ENCODE measurements at places on chromosomes 2 and 18.

- peak; percentile 0 for DNase-seq
Observed at GRCh38 chr2:116545286-116546068, 1269.0 kb upstream of the DDX18 start.

DNA sequence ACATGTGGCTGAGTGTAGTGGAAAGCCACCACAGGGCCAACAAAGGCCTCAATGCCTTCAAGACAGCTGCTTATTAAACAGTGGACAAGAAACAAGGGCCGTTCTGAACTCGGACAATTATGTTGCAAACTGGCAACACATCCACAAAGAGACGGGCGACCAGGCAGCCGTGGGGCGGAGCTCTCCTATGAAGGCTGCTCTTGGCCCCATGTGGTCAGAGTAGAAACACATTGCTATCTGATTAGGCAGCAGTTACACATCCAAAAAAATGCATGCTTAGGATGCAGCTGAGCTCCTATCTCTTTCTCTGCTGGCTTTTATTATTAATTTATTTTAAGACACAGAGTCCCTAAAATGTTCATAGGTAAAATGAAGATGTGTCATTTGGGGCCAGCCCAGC lies 163.4 kb downstream of the TMEM163 start:
- no peak for DNase-seq

GRCh38 chr18:55375930-55376329 lies 212.1 kb downstream of the TCF4 start:
- no peak for DNase-seq

- peak; percentile 55 for DNase-seq
Observed at GRCh38 chr2:190343536-190344275, at the start of gene INPP1. Gene INPP1, plus strand, starts transcription at chr2:190343589. Its CDS starts 16,514 bp downstream, at chr2:190360103.

DNA sequence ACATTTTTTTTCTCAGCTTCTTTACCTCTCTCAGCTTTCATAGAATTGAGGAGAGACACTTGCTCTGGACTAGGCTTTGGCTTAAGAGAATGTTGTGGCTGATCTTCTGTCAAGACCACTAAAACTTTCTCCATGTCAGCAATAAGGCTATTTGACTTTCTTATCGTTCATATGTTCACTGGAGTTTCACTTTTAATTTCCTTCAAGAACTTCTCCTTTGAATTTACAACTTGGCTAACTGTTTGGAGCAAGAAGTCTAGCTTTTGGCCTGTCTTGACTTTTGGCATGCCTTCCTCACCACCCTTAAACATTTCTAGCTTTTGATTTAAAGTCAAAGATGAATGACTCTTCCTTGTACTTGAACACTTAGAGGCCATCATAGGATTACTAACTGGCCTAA lies 104.4 kb upstream of the SLC39A10 start:
- no peak for DNase-seq

GRCh38 chr2:30927465-30928075 lies 120.3 kb upstream of the CAPN13 start:
- no peak for DNase-seq

- DNase-seq = no peak
Observed at GRCh38 chr2:237720957-237721356, 77.6 kb upstream of the RBM44 start.

- no peak for DNase-seq
Observed at GRCh38 chr2:233473878-233474277, 92.7 kb downstream of the USP40 start.

DNA sequence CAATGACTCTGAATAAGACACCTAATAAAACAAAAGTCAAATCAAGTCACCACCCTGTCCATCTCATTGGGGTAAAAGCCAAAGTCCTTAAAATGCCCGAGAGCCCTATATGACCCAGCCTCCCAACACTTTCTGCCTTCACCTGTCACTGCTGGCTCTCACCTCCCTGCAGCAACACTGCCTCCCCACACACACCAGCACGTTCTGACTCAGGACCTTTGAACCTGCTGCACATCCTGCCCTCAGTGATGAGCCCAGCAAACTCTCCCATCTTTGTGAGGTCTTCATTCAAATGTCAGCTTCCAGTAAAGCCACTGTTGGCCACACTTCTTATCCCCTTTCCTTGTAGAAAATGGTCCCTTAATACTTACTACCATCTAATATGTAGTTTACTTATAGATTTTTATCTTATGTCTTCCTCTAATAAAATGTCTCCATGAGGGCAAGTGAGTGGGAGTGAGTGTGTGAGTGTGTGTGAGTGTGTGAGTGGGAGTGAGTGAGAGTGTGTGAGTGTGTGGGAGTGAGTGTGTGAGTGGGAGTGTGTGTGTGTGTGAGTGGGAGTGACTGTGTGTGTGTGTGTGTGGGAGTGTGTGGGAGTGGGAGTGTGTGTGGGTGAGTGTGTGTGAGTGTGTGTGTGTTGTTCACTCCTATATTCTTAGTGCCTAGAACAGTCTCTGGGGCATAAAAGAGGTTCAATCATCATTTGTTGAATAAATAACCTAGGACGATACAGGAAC lies 504.7 kb downstream of the EIPR1 start:
- DNase-seq = no peak

GRCh38 chr2:143442193-143442592 lies 313.0 kb downstream of the ARHGAP15 start:
- DNase-seq = no peak

DNA sequence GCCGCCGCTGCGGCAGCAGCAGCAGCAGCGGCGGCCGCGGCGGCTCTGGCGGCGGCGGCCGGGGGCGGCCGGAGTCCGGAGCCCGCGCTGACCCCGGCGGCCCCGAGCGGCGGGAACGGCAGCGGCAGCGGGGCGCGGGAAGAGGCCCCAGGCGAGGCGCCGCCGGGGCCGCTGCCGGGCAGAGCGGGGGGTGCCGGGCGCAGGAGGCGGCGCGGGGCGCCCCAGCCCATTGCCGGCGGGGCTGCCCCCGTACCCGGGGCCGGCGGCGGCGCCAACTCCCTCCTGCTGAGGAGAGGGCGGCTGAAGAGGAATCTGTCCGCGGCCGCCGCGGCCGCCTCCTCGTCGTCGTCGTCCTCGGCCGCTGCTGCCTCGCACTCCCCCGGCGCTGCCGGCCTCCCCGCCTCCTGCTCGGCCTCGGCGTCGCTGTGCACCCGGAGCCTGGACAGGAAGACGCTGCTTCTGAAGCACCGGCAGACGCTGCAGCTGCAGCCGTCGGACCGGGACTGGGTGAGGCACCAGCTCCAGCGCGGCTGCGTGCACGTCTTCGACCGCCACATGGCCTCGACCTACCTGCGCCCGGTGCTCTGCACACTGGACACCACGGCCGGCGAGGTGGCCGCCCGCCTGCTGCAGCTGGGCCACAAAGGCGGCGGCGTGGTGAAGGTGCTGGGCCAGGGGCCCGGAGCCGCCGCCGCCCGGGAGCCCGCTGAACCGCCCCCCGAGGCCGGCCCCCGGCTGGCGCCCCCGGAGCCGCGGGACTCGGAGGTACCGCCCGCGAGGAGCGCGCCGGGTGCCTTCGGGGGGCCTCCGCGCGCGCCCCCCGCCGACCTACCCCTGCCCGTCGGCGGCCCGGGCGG lies 646 bp downstream of the PHLPP1 start:
- DNase-seq = peak; percentile 31

DNA sequence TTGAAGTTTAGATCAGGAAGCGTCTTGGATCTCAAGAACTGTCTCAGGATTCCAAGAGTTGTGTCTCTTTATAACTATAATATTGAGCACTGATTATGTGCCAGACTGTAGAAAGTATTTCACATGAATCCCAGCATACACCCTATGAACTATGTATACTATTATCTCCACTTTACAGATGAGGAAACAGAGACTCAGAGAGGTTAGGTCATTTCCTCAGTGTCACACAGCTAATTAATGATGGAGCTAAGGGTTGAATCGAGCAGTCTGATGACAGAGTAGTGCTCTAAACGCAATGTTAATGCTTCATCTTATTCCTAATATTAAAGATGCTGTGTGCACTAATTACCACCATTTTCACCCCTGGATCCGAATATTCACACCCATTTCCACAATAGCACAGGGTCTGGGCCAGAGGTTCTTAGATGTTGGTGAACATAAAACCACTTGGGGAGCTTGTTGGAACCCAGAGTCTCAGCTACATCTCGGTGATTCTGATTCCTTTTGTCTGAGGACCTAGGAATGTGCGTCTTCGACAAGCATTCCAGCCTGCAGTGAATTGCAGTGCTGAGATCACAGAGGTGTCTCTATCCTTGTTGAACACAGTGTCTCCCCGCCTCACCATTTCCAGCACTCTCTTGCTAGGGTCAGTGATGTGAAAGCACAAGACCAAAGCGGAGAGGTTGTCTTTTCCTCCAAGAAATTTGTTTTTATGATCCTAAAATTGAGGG lies 213.8 kb downstream of the SP3 start:
- DNase-seq = no peak

DNA sequence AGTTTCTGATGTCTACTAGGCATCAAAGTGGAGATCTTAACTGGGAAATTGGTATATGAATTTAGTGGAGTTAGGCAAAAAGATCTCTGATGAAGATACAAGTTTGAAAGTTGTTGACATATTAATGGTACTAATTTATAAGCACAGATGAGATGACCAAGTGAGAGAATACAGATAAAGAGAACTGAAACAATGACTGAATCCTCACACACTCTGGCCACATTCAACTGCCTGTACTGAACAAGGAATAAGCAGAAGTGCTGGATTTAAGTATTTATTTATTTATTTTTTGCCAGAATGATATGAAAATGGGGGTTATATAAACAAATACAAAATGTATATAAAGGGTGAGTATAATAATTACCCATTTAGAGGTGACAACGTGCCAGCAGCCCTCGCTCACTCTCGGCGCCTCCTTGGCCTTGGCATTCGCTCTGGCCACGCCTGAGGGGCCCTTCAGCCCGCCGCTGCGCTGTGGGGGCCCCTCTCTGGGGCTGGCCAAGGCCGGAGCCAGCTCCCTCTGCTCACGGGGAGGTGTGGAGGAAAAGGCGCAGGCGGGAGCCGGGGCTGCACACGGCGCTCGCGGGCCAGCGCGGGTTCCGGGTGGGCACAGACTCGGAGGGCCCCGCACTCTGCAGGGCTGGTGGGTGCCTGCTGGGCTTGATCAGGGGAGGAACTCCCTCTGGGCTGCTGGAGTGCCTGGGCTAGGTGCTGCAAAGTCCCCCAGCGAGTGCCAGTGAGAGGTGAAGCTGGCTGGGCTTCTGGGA lies 1363.9 kb upstream of the CRIM1 start:
- DNase-seq = no peak

- DNase-seq = no peak
Observed at GRCh38 chr2:42498497-42498896, 4.7 kb upstream of the KCNG3 start.

- no peak for DNase-seq
Observed at GRCh38 chr18:75844146-75844545, 416.6 kb upstream of the SMIM21 start.

- no peak for DNase-seq
Observed at GRCh38 chr2:53994818-53995808, 24.3 kb upstream of the PSME4 start.

- no peak for DNase-seq
Observed at GRCh38 chr2:189540551-189540950, 40.0 kb downstream of the SLC40A1 start.

DNA sequence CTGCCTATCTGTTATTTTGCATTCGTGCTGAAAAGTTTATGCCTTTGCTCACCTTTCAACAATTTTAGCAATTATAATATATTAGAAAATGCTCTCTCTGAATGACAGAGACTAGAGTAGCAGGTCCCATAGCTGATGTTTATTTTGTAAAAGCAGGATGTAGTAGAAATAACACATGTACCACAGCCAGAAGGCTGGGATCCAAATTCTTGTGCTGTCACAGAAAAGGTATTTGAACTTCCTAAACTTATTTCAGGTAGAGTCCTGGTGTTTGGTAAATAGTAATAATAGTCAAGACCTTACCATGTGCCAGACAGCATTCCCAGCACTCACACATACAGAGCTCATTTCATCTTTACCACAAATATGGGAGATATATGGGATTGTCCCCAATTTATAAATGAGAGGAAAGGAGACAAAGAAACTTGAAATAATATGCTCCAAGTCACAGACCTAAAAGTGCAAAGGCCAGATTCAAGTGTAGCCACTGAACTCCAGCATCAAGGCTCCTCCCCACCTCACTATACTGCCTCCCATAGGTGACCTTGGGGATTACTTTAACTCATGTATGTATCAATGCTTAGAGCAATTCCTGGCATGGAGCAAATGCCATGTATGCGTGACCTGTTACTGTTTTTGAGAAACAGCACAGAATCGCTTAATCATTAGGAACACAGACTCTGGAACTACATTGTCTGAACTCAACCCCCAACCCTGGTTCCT lies 284.7 kb upstream of the RAB12 start:
- no peak for DNase-seq

- peak; percentile 86 for DNase-seq
Observed at GRCh38 chr2:142130111-142131009, 456 bp downstream of the LRP1B start.

Data from renal pelvis (tissue), 12 donors.